WTC11 (cell line): ENCODE measurements at places on chromosomes 3 and 15.
A peak's percentile ranks its signal among the peaks of the same experiment; 100 is the strongest.

- no peak for DNase-seq
Observed at GRCh38 chr15:48469681-48470080, 138.5 kb downstream of the DUT start.

- no peak for DNase-seq
Observed at GRCh38 chr3:13717222-13717895, 162.5 kb downstream of the WNT7A start.

GRCh38 chr3:184726497-184726896, 14.6 kb upstream of the MAGEF1 start:
- DNase-seq = no peak

DNA sequence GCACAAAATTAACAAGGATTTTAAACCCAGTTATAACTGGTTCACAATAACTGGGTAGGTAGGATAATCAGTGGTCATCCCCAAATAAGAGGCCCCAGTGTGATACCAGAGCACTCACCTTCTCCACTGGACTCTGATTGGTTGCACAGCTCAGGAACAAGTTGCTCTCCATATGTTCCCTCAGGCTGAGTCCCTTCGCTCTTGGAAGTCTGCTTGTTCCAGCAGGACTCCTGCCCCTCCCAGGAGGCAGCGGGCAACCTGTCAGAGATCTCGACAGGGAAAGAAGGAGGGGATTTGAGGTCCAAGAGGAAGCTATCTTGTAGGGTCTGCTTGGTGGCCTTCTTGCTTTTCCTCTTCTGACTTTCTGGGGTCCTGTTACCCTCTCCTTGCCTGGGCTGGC, 51.6 kb upstream of the HEG1 start:
- DNase-seq = no peak

DNA sequence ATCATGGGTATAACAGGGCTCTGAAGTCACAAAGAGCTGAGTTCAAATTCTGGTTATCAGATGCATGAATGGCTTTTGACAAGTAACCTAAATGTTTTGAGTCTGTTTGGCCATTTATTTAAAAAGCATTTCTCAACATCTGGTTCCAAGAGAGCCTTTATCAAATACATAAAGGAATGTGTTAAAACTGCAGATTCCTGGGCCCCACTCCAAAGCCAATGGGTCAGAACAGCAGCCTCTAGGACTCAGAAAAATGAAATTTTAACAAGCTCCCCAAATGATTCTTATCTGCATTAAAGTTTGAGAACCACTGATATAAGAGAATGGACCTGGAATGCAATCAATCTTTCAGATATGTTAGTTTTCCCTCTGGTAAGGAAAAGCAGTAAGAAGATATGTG, 3.4 kb downstream of the B4GALT4 start:
- DNase-seq = no peak

- DNase-seq = no peak
Observed at GRCh38 chr15:40952301-40952900, 870 bp upstream of the CHAC1 start.

- DNase-seq = no peak
Observed at GRCh38 chr3:9109568-9109914, 139.9 kb downstream of the SRGAP3 start.

DNA sequence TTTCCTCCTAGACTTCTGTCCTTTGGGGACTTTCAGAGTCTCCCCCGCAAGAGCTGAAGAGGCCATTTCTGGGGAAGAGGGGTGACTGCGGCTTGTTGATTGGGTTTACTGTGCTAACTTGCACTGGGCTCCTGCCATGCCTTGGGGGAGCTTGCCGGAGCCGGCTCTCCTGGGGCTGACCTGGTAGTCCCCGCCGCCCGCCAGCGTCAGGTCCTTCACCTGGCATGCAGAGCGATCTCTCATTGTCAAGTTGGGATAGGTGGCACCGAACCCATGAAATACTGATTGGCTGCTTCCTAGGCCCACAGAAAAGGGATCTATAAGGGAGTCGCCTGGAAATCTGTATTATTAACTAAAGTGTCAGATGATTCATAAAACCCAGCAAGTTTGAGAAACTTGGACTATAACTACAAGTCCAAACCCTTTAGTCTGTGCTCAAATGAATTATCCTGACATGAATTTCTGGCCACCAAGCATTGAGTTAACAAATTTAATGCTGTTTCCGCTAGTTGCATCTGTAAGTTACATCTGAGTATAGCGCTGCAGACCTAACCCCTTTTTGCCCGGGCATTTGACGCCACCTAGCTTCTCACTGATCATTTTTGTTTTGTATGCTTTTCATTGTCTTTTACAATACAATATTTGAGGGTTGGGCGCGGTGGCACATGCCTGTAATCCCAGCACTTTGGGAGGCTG, 607 bp upstream of the IMP3 start:
- DNase-seq = peak; percentile 68

DNA sequence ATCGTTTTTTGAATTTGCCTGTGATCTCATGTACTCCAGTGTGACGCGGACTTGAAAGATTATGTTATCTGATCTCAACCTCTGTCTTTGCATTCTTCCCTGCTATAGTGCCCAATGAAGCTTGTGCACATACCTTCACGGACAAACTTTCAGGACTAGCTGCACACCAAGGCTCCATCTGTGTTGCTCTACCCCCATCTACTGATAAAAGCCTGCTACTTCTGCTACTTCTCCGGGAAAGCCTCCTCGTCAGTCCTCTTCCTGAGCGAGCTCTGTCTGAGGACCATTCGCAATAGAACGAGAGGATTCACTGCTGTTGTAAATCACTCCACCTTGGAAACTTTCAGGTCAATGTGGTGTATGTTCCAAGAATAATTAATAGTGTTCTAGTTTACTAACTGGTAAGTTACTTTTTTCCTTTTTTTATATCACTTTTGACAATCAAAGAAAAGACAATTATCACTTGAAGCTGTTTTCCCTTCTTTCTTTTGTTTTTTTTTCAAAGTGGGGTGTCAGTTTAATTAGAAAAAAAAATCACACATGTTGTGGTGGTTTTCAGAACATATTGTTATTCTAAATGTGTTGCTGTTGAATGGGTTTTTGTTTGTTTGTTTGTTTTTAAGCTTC, 217.6 kb downstream of the ARRDC4 start:
- peak; percentile 53 for DNase-seq

DNA sequence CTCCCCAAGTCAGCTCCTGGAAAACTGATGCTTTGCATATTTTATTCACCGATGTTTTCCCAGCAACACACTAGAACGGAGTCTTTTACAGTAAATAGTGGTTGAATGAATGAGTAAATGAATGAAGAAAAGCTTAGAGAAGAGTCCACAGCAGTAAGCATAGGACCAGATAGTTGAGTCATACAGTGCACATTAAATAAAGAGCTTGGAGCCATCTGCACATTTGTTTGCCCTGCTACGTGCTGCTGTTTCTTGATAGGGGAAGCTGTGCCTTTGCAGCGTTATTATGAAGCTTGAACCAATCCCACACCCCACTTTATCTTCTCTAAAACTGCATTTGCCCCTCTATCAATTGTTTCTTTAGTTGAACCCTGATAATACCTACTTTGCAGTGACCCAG, 1.2 kb downstream of the FAM98B start:
- DNase-seq = no peak

DNA sequence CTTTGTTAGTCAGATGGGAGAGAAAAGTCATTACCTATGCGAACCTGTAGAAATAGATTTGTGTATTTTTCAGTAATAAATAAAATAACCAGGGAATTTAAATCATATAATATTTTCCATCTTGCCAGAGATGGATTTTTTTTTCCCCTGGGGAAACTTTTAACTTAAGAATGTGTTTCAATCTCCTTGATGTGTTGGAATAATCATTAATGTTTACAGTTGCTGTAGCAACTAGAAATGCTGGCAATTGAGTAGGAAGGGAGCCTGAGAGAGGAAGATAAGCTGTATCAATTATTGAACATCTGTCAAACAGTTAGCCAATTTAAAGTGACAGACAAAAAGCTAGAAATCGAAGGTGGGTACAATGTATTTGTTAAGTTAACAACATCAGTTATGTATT, 259.5 kb downstream of the IL5RA start:
- no peak for DNase-seq

- DNase-seq = no peak
Observed at GRCh38 chr3:151751161-151751560, 17.4 kb downstream of the AADACL2 start.

DNA sequence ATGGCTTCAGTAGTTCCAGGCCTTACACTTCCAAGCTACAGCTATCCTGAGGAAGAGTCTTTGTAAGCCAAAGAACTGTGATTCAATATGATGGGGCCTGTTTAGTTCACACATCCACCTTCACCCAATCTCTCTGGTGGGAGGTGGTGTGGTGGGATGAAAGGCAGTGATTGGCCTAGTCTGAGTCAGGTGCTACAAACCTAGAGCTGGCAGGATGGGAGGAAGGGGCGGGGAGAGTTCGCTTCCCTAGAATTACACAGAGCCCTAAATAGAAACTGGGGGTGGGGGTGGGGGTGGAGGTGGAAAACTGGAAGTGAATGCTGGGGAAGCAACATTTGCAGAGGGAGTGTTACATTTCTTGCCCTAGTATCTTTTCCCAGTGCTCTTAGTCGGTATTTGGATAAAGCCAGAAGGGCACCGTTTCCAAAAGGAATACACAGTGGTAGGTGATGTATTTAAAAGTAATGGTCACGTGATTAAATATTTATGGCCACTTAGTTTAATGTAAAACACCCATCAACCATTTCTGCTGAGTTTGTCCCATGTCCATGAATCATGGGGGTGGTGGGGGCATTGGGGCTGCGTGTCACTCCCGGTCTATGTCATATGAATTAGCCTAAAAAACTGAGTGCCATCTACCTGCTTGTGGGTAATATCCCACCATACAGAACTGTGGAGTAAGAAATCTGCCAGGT, 247.6 kb upstream of the PROK2 start:
- DNase-seq = no peak

- DNase-seq = no peak
Observed at GRCh38 chr15:70702584-70702983, 60.8 kb downstream of the UACA start.

- no peak for DNase-seq
Observed at GRCh38 chr3:179233043-179233442, 17.9 kb downstream of the KCNMB3 start.

GRCh38 chr3:152458376-152459117, 189.8 kb downstream of the MBNL1 start:
- no peak for DNase-seq

- no peak for DNase-seq
Observed at GRCh38 chr15:100844167-100844566, 35.5 kb upstream of the ALDH1A3 start.

GRCh38 chr3:126528800-126529541, 5.0 kb downstream of the CHST13 start:
- DNase-seq = no peak

- no peak for DNase-seq
Observed at GRCh38 chr15:74897300-74897701, 7.5 kb downstream of the MPI start.

- DNase-seq = no peak
Observed at GRCh38 chr3:9793161-9793781, 389 bp downstream of the ARPC4 start.

- DNase-seq = no peak
Observed at GRCh38 chr3:27686642-27687041, 35.5 kb downstream of the EOMES start.

- no peak for DNase-seq
Observed at GRCh38 chr3:157247391-157247790, 87.4 kb upstream of the CCNL1 start.

DNA sequence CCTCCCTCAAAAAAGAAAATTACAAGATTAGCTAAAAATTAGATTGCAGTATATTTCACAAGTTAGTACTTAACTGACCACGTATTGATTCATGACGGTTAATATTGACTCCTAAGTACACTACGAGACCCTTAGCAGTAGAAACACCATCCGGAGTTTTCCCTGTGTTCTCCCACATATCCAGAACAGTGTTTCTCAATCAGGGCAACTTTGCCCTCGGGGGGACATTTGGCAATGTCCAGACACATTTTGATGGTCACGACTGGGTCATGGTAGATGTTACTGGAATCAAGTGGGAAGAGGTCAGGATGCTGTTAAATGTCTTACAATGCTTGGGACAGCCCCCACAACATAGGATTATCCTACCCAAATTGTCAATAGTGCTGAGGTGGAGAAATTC, 40.7 kb upstream of the LIPC start:
- DNase-seq = no peak
